ENCODE measurements at places on chromosomes 2 and 18. TPM values are rescaled to one million over a fixed set of nuclear protein-coding genes. Genes with fewer than 3 reads are reported as not detected.
A peak's percentile ranks its signal among the peaks of the same experiment; 100 is the strongest.

DNA sequence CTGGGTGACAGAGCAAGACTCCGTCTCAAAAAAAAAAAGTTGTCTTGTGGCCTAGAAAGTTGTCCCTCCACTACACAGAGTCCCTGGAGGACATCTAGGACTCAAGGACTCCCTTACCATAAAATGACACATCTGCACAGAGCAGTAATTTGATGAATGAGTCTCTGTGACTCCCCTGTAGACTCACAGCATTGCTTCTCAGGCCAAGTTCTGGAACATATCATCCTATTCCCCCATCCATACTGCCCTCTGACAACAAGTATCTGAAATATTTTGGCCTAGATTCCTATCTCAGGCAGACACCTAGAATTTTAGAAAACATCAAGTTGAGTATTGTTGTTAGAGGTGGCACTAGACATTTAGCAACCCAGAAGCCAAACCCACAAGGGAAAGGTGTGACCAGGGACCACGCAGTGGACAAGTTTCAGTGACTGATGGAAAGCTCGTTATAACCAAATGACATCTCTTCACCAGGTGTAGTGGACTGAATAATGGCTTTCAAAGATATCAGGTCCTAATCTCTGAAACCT is 97.9 kb upstream of the ATP8B1 start:
- no peaks in the 10 kb centered on the region for H3K4me1 ChIP-seq
- no peak overlapping the region for H3K4me3 ChIP-seq
- no peaks in the 10 kb centered on the region for H3K36me3 ChIP-seq
- no peak overlapping the region for H3K27ac ChIP-seq

DNA sequence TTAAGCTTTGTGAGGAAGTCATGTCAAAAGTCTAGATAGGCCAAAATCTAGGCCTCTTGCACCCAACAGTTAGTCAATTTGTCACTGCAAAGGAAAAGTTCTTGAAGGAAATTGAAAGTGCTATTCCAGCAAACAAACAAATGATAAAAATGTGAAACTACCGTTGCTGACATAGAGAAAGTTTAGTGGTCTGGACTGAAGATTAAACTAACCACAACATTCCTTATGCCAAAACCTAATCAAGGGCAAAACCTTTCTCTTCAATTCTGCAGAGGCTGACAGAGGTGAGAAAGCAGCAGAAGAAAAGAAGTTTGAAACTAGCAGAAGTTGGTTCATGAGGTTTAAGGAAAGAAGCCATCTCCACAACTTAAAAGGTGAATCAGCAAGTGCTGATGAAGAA is 44.0 kb upstream of the LRRTM4 start:
- H3K27ac ChIP-seq: no peak overlapping the region
- H3K4me1 ChIP-seq: no peaks in the 10 kb centered on the region
- H3K4me3 ChIP-seq: no peak overlapping the region
- H3K27me3 ChIP-seq: no peaks in the 10 kb centered on the region
- DNase-seq: no peak

SPC25 gene
- not detected for total RNA-seq

- peak; percentile 52 for DNase-seq
- no peaks in the 10 kb centered on the region for H3K36me3 ChIP-seq
- no peaks in the 10 kb centered on the region for H3K27me3 ChIP-seq
- no peak overlapping the region for H3K27ac ChIP-seq
- H3K4me1 ChIP-seq: no peaks in the 10 kb centered on the region
- no peak overlapping the region for H3K4me3 ChIP-seq
Observed at GRCh38 chr18:75089748-75090327, 119.1 kb downstream of the PTGR3 start.

DNA sequence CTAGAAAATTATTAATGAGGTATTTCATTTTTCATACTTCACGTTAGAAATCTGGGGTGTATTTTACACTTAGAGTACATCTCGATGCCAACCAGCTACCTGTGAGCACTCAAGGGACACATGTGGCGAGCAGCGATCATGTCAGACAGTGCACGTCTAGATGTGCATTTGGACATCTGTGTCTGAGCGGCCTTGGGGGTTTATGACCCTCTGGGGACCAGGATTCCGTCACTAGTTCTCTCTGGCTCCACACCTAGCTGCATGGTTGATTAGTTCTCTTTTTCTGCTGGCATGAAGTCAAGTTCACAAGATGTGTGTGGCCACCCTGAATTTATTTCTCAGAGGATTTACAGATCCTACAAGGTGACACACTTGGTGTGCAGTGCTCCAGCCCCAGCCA is 192.2 kb downstream of the TSN start:
- no peak overlapping the region for H3K4me3 ChIP-seq
- H3K27me3 ChIP-seq: no peaks in the 10 kb centered on the region
- no peak overlapping the region for H3K27ac ChIP-seq
- DNase-seq: no peak

DNA sequence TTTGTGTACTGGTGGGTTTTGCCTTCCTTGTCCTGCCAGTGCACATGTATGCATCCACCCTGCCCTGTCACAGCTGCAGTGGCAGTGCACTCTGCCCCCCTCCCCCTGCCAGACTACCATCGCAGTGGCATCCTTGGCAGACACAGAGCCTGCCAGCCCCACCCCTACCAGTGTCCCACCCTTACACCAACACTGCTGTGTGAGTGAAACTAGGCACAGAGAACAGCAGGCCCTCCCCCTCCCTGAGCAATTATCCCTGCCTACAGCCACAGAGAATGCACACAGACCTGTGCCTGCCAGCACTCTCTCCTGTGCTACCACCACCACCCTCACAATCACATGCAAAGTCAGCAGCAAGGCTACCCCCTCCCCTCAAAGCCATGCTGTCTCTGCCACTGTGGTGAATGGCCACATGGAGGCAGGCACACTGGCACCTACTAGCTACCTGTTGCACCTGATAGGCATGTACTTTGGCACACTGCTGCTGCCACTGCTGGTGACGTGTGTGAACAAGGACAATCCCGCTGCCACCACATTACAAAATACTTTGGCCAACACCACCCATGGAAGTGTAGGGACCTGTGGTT is 239.8 kb downstream of the CALCRL start:
- H3K27ac ChIP-seq: no peak overlapping the region
- no peak overlapping the region for H3K4me3 ChIP-seq
- H3K36me3 ChIP-seq: no peaks in the 10 kb centered on the region
- no peaks in the 10 kb centered on the region for H3K4me1 ChIP-seq
- H3K27me3 ChIP-seq: no peaks in the 10 kb centered on the region

DNA sequence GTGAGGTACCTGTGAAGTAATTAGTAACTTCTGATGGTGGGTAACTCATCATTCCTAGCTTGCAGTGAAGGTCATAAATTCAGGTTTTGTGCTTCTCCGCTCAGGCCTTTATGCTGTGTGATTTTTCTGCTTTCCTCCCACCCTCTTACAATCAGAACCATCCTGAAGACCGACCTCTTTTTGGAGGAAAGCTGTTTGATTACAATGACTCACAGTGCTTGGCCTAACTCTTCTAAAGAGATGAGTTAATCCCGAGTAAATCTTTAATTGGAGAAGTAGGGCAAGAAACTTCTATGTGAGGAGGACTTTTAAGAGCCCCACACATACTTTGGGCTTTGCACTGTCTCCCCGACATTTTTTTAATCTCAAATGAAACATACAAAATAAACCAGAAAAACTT is 53.1 kb downstream of the TTC27 start:
- H3K4me1 ChIP-seq: no peaks in the 10 kb centered on the region
- no peak overlapping the region for H3K27ac ChIP-seq
- no peaks in the 10 kb centered on the region for H3K36me3 ChIP-seq
- no peak overlapping the region for H3K4me3 ChIP-seq
- H3K27me3 ChIP-seq: no peaks in the 10 kb centered on the region

- H3K4me1 ChIP-seq: no peaks in the 10 kb centered on the region
- no peak for DNase-seq
- H3K27me3 ChIP-seq: no peaks in the 10 kb centered on the region
- no peak overlapping the region for H3K27ac ChIP-seq
Observed at GRCh38 chr18:50162486-50163304, 32.3 kb downstream of the MYO5B start.

SH3BP4 gene
- 27.2 TPM for total RNA-seq

UGT1A10 gene
- not detected for total RNA-seq

HOXD9 gene
- 0.44 TPM for total RNA-seq

DNA sequence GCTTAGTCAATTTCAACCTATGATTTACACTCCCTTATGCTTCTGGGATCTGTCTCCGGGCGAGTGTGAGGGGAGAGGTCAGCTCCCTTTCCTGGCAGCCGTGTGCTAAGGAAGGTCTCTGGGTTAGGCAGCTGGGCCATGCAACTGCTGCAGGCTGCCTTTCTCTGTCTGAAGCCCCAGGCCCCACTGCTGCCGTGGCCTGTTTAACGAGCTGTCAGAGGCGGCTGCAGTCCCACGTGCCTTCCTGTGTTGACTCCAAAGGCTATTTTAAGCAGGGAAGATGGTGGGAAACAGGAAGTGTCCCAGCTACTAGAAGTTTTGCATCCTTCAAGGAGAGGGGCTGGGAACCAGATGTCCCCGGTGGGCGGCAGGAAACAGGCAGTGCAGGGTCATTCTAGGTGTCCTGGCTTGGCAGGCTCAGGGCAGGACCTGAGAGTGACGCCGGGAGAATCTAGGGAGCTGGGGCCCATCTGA is 186.4 kb downstream of the TNS1 start:
- H3K36me3 ChIP-seq: peaks cover 100% of the 10 kb centered on the region
- H3K4me1 ChIP-seq: peaks cover 60% of the 10 kb centered on the region
- no peaks in the 10 kb centered on the region for H3K27me3 ChIP-seq
- no peak for DNase-seq

- no peak overlapping the region for H3K4me3 ChIP-seq
- no peaks in the 10 kb centered on the region for H3K27me3 ChIP-seq
- no peak overlapping the region for H3K27ac ChIP-seq
- DNase-seq: no peak
- H3K4me1 ChIP-seq: no peaks in the 10 kb centered on the region
Observed at GRCh38 chr18:27135504-27136207, 49.5 kb downstream of the CHST9 start.

DUSP2 gene
- 9.0 TPM for total RNA-seq

GRCh38 chr2:104043864-104044263 is 810.1 kb upstream of the POU3F3 start:
- no peaks in the 10 kb centered on the region for H3K4me1 ChIP-seq
- no peaks in the 10 kb centered on the region for H3K27me3 ChIP-seq
- no peak for DNase-seq

GRCh38 chr2:177254433-177255226 is 9.9 kb downstream of the NFE2L2 start:
- DNase-seq: no peak
- peaks cover 94% of the 10 kb centered on the region for H3K4me1 ChIP-seq
- H3K4me3 ChIP-seq: no peak overlapping the region
- peak overlapping the region; percentile 18 for H3K27ac ChIP-seq
- peaks cover 4% of the 10 kb centered on the region for H3K36me3 ChIP-seq

DNA sequence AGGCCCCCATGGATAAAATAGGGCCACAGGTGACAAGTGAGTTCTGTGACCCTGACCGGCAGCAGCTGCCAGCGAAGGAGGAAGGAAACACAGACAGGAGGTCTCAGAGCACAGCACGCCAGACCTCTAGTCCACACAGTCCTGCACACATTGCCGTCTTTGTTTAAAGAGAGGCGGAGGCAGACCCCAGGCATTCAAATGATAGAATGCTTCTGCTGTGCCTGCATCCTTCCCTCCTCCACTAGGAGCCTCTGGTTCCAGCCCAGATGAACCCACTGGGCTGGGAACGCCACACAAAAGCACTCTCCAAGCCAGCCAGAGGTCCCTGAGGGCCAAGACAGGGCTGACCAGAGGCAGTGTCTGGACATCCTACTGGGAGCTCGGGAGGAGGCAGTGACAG is 118.7 kb downstream of the KLHL29 start:
- H3K36me3 ChIP-seq: no peaks in the 10 kb centered on the region
- DNase-seq: no peak
- peaks cover 58% of the 10 kb centered on the region for H3K4me1 ChIP-seq
- H3K4me3 ChIP-seq: no peak overlapping the region
- no peaks in the 10 kb centered on the region for H3K27me3 ChIP-seq
- no peak overlapping the region for H3K27ac ChIP-seq

DNA sequence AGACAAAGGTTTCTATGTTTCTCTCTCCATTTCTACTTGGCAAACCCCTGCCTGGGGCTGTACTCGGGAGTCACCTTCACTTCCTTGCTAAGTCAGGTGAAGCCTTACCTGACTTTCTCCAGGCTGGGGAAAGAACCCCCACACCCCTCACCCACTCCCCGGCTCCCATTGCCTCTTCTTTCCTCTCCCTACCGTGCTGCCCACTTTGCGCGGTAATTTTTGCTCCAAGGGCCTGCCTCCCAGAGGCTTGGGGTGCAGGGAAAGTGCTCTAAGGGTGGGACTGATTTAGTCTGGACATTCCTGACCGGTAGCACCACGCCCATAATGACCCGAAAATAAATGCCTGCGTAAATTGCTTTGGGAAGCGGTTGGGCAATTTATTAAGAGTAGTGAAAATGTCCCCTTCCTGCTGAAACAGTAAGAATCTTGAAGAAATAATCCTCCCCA is 49.1 kb upstream of the ATP6V1B1 start:
- no peak overlapping the region for H3K27ac ChIP-seq
- H3K4me3 ChIP-seq: no peak overlapping the region
- peaks cover 23% of the 10 kb centered on the region for H3K4me1 ChIP-seq
- peak; percentile 38 for DNase-seq
- no peaks in the 10 kb centered on the region for H3K36me3 ChIP-seq
- peaks cover 52% of the 10 kb centered on the region for H3K27me3 ChIP-seq

DNA sequence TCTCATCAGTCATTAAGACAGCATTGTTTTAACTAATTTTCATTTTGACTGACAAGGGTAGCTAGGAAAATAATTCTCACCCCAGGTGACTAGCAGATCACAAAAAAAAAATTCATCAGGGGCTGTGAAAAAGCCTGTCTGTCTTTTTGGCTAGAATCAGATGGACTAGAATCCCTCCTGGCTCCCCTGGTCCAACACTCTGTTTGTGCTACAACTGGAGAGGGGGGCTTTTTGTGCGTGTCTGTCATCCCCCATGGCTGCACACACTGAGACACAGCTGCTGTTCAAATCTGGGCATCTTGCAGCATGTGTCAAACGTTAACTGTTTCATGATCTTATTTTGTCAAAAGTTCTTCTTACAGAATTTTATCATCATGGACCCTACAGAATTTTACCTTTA is 51.2 kb downstream of the KIAA2012 start:
- no peak for DNase-seq
- no peaks in the 10 kb centered on the region for H3K27me3 ChIP-seq
- H3K27ac ChIP-seq: no peak overlapping the region
- no peaks in the 10 kb centered on the region for H3K4me1 ChIP-seq
- H3K4me3 ChIP-seq: no peak overlapping the region

TFCP2L1 gene
- 0.28 TPM for total RNA-seq

DNA sequence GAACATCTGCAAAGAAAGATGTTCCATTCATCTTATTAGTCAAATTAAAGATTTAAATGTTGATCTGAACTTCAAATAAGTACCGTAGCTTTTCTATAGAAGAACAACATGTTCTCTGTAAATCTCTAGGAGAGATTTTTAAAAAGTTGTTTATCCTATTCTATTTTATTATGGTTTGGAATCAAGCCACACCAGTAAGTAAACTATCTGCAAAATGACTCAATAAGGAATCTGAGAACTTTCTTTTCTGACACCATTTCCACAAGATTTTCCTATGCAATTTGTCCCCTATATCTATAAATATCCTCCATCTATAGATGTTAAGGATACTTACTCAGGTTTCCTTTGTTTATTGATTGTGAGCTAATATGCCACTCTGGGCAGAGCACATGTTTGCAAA is 736.6 kb downstream of the CBLN2 start:
- H3K27ac ChIP-seq: no peak overlapping the region
- no peaks in the 10 kb centered on the region for H3K36me3 ChIP-seq
- no peaks in the 10 kb centered on the region for H3K27me3 ChIP-seq
- no peak overlapping the region for H3K4me3 ChIP-seq
- no peak for DNase-seq
- H3K4me1 ChIP-seq: no peaks in the 10 kb centered on the region

- H3K27ac ChIP-seq: peak overlapping the region; percentile 23
- no peak for DNase-seq
- no peak overlapping the region for H3K4me3 ChIP-seq
- H3K36me3 ChIP-seq: peaks cover 20% of the 10 kb centered on the region
- H3K4me1 ChIP-seq: peaks cover 10% of the 10 kb centered on the region
Observed at GRCh38 chr2:235055891-235056516, 104.2 kb downstream of the SH3BP4 start.

All from right atrium auricular region (tissue), 2 donors.